Cerebellar nuclear complex (tissue), 1 donor: ENCODE measurements at places on chromosomes 2 and 18.

- DNase-seq: no peak
Measured at GRCh38 chr2:3972377-3972776, 269.0 kb downstream of the DCDC2C start.

DNA sequence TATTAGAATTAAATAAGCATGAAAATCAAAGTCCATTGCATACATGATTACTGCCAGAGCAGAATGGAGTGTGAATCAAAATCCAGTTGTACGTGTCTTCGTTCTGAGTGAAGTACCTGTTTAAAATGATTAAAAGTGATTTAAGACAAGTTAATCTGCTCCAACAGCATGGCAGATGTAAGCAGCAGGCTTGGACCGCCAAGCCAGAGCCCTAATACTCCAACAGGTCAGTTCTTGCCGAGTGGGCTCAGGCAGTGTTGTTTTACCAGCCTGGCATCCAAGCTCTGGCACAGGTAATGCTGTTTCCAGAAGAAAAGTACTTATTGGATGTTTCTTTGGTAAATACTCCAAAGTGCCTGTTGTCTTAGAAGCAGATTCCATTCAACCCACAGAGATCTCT is 171.4 kb upstream of the EPAS1 start:
- no peak for DNase-seq

DNA sequence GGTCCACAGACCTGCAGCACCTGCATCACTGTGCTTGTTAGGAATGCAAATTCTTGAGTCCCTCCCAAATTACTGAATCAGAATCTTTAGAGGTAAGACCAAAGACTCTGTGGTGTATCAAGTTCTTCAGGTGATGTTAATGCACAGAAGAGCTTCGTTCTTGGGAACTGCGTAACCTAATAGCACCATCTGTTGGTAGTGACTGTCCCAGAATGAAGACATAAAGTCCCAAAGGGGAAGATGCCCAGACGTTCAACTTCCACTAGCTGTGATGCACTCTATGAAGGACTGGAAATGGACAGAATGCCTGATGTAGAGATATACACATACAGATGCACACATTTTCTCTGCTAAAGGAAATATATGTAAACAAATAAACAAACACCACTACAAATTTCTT is 576.0 kb downstream of the LRP1B start:
- DNase-seq: no peak

DNA sequence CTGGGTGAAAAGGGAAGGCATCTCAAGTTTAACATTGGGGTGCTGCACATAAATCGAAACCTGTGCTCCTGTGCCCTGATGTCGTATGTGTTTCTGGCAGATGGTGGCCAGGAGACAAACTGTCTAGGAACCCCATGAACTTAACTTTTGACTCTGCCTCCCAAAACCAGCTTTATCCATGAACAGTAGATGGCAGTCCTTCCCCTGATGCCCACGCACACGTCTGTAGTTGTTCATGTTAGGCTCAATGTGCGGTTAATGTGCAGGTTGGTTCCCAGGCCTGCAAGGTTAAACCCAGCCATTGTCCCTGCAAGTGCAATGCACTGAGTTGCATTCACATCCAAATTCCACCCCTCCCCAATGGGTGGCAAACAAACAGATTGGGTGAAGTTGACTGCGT is 44.1 kb upstream of the SIX3 start:
- no peak for DNase-seq

DNA sequence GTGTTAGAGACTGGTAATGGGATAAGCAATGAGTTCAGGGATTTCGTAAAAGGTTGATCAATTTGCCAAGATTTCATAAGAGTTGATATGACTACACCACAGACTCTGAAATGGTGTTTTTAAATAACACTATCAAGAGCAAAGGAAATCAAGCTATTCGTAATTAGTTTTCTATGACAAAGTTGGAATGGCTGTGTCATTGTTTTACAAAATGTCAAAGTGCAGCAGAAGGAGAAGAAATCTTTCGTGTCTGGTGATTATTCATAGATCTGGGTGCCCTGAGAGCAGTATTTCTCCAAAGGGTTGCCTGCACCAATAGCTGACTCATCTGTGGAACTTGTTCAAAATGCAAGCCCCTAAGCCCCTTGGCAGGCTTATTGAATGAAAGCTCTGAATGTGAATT is 70.1 kb downstream of the NABP1 start:
- DNase-seq: no peak

- DNase-seq: no peak
Measured at GRCh38 chr2:208407667-208408066, 1.1 kb downstream of the PTH2R start.

GRCh38 chr2:217836901-217837491 is 165.8 kb downstream of the TNS1 start:
- DNase-seq: no peak

DNA sequence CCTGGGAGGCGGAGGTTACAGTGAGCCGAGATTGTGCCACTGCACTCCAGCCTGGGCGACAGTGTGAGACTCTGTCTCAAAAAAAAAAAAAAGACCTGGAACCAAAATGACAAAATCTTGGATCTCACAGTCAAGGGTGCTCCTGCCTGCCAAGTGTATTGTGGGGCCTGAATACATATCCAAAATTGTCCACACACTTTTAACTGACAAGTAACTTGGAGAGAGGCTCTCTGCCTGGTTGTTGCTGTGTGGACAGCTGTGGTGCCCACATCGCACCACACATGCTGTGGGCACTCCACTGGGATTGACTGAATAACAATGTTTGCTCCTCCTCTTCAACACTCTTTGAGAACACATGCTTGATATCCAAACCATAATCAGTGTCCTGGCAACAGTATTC is 117.6 kb upstream of the REV1 start:
- no peak for DNase-seq

DNA sequence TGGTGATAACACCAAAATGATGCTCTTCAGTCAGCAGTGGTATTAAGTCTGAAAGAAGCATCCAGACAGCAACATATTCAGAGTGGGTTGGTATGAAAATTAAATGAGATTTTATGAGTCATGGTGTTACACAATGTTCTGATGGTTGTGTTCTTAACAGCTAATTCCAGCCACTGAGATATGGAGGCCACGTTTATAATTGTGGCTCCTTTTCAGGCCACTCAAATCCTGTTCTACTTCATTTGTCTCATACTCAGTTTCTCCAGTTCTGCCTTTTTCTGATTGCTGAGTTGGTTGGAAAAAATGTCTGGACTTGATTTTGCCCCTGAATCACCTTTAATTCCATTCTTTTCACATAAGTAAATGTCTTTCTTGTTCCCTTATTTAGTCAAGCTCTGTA is 162.7 kb upstream of the COL3A1 start:
- DNase-seq: no peak

GRCh38 chr18:55247032-55247431 is 287.8 kb upstream of the CCDC68 start:
- no peak for DNase-seq

GRCh38 chr18:77059294-77059916 is 73.2 kb downstream of the MBP start:
- no peak for DNase-seq

DNA sequence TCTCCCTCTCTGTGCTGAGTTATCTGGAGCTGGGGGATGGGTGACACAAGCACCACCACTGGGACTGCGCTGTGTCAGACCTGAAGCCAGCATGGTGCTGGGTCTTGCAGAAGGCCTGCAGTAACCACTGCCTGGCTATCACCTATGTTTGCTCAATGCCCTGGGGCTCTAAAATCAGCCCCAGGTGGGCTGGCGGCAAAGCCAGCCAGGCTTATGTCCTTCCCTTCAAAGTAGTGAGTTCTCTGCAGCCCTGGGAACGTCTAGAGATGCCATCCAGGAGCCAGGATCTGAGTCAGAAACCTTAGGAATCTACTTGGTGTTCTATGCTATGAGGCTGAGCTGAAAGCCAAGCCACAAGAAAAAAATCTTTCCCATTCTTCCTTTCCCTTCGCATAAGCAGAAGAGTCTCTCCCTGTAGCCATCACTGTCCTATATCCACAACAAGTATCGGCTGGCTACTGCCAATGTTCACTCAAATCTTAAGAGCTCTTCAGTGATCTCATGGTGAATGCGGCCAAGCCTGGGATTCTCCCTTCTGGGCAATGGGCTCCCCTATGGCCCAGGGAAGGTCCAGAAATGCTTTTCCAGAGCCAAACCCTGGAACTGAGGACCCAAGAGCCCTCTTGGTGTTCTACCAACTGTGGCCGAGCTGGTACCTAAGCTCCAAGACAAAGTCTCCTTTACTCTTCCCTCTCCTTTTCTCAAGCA is 248.7 kb downstream of the ZNF385B start:
- no peak for DNase-seq

GRCh38 chr2:161990741-161991140 is 83.3 kb downstream of the DPP4 start:
- no peak for DNase-seq

- no peak for DNase-seq
Measured at GRCh38 chr2:241762933-241763369, 13.7 kb upstream of the GAL3ST2 start.

DNA sequence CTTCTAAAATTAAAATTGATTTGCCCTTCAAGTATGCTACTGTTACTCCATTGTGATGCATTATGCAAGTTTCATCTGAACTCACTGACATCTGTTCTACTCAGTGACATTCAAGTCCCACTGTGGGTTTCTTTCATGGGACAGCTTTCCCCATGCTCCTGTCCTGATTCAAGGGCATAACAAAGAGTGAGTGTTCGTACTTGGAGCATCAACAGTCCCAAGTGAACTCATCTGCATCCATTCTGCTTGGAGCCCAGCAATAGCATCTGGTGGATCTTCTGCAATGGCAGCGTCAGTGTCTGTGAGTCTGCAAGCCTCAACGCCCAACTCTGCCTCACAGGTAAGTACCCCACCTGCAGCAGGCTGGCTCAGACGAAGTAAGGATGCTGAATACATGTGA is 27.5 kb downstream of the BUB1 start:
- DNase-seq: no peak

GRCh38 chr18:43405097-43405496 is 127.8 kb upstream of the SYT4 start:
- DNase-seq: no peak

DNA sequence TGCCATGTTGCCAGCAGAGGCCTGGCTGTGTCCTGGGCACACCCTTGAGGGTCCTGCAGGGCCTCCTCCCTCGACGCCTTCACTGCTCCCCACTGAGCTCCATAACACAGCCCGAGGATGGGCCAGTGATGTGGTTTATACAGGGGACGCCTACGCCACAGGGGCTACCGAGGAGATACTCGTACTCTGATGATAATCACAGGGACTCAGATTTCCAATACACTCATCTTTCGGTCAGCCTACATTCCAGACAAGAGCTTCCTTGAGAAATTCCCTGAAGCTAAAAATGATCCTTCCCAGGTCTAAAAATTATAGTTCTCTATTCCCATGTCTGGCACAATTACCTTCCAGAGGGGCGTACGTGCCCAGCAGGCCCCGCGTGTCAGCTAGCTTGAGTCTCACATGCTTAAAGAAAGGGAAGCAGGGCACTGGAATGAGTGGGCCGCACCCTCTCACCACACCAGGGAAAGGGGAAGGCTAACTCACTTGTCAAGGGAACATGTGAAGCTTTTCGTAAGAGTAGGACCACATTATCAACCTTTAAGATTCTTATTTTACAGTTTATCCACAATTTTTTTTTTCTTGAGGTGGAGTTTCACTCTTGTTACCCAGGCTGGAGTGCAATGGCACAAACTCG is 159.5 kb upstream of the NDUFV2 start:
- DNase-seq: no peak

DNA sequence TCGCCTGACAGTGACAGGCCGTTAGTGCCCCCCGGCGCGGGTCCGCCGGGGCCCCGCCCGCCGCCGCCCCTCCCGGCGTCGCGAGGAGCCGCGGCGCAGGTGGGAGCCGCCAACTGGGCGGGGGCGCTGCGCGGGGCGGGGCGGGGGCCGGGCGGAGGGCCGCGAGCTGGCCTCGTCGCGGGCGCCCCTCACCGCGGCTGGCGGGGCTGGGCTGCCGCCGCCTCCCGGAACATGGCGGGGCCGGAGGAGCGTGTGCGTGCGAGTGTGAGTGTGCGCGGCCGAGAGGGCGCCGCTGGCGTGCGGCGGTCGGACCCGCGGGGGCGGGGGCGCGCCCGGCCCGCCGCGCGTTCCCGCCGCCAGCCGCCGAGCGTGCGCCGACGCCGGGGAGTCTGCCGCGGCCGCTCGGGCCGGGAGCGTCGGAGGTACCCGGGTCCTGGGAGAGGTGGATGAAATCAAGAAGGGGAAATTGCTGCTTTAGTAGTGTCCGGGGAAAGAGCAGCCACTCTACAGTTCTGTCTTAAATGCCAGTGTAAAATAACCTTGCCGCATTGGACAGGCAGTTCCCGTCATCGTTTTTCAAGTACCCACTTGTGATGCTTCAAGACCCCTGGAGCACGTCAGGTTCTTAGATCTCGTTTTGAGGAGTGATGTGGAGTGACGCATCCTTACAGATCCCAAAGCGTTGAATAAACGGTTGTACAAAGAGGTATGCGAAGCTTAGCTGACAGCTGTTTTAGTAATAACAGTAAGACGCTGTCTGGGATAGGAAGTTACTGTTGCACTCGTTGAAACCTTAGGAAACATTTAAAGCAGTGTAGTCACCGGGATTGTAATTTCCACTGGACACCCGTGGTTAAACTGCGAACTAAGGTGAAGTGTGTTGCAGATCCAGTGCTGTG is 836 bp downstream of the ANKRD12 start:
- no peak for DNase-seq

DNA sequence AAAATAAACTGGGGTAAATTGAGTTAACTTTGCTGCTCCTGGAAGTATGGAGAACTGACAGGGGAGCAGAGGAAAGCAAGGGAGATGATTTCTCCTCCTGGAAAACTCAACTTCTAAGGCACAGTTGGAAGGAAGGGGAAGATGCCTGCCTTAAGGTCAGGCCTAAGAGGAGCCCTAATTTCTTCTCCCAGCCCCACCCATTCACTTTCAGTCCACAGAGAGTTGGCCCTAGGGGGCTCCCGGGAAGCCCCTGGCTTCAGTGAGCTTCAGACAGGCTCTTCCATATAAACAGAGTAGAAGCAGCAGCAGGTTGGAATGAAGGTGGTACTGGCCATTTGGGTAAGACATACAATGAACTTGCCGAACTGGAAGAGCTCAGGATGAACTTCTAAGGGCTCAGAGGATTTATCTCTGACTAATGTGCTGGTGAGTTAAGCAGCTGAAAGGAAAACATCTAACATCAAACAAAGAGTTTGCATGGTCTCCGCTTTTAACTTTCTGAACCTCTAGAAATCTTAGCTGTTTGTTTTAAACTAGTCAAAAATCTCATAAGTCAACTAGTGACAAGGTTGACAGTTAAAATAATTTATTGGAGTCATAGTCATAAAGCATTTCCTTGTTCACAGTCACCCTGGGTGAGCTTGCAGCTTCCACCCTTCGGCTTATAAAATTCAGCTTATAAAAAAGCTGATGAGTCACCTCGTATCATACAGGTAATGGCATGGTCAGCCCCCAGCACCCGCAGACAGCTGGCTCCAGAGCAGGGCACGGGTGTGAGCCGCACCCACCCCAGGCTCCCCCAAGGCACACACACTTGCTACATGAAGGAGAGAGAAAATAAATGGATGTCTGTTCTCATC is 9.8 kb downstream of the MALL start:
- no peak for DNase-seq
